ENCODE measurements at places on chromosomes 1 and 21. TPM values are rescaled to one million over a fixed set of nuclear protein-coding genes. Genes with fewer than 3 reads are reported as not detected.

The RPRD2 gene
- 23.6 TPM for total RNA-seq

The GPATCH2 gene
- total RNA-seq: 6.0 TPM

The NEK7 gene
- 188 TPM for total RNA-seq

The FCRL4 gene
- not detected for total RNA-seq

The ASTN1 gene
- 0.35 TPM for total RNA-seq

The PCP4 gene
- total RNA-seq: 5.4 TPM

The CFAP57 gene
- not detected for total RNA-seq

The AVPR1B gene
- total RNA-seq: not detected

The RGS1 gene
- total RNA-seq: 0.32 TPM

The PEX19 gene
- 102 TPM for total RNA-seq

The MANEAL gene
- total RNA-seq: 1.2 TPM

The ITGB2 gene
- 36.7 TPM for total RNA-seq

The NADK gene
- total RNA-seq: 26.9 TPM

The CALML6 gene
- not detected for total RNA-seq

The SPATA6 gene
- 10.8 TPM for total RNA-seq

The SLC5A9 gene
- total RNA-seq: 0.16 TPM

The FGR gene
- 5.1 TPM for total RNA-seq

The ALG14 gene
- 2.0 TPM for total RNA-seq

The SPRR2F gene
- not detected for total RNA-seq

The OPRD1 gene
- not detected for total RNA-seq

The PTAFR gene
- 2.7 TPM for total RNA-seq

The NMNAT1 gene
- 19.3 TPM for total RNA-seq

The FCGR1A gene
- total RNA-seq: 1.4 TPM

The CATSPERE gene
- 0.54 TPM for total RNA-seq

The YBX1 gene
- total RNA-seq: 856 TPM

The PGLYRP3 gene
- not detected for total RNA-seq

The EPHX1 gene
- total RNA-seq: 76.0 TPM

The PSMB2 gene
- total RNA-seq: 38.1 TPM

The CNR2 gene
- total RNA-seq: not detected

The RASAL2 gene
- 30.2 TPM for total RNA-seq

The PLEKHA6 gene
- 18.7 TPM for total RNA-seq
